ENCODE measurements at places on chromosomes 11 and 22.

GRCh38 chr11:26987731-26988130 lies 6.2 kb upstream of the FIBIN start:
- DNase-seq = no peak

DNA sequence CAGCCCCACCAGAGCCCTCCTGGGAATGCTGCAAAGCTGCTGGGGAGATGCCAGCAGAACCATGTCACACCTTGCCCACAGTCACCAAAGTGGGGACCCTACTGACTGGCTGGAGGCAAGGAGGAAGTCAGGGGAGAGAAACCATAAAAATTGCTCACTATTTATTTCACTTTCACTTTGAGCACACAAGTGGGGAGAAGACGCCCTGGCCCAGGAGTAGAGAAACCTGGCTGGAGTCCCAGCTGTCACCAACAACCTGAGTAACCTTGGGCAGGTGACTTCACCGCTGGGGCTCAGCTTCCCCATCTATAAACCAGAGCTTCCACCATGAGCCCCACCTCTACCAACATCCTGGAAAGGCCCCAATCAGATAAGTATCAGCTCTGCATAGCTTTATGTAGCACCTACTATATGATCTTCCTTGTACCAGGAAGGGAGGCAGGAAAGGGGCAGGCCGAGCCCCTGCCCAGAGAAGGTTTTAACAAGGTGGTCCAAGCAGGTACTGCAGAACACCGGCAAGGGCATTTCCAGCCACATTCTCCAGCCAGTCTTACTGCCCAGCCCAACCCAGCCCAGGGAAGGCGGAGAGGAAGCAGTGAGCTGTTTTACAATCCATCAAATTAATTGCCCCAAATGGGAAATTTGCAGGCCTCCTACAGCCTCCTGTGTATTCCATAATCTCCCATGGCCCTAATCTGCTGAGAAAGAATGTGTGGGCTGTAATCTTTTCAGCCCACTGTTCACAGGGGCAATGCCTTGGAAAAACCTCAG lies 27.6 kb downstream of the PLEKHA7 start:
- DNase-seq = no peak

DNA sequence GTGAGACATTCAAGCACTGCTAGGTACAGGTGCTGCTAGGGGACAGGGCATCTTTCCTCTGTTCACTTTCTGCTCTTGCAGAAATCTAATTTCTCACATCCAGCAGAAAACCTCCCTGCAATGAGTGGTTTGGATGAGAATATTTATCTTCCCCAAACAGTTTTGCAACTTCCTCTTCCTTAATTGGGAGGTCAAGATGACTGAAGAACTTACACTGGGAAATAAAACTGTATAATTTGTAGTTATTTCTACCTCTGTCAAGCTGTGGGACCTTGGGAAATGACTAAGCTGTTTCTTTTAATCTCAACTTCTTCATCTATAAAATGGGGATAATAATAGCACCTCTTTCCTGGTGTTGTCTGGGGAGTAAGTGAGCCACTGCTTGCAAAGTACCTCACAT lies 69.8 kb downstream of the PRR5L start:
- no peak for DNase-seq

DNA sequence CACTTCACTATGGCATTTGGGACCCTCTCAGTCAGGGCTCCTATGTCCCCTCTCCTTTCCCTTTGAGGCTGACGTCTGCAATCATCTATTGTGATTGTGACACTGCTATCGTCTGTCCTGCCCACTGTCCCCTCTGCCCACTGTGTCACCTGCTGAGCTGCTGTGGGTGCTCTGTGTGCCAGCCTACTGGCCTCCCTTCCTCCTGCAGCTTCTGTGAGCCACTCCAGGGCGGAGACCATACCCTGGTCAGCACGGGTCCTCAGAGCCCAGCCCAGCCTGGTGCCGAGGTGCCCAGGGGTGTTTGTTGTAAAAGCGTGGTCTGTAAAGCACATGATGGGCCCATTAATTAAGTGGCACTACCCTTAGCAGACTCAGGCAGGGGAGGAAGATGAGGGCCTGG lies 29.4 kb downstream of the MPPED1 start:
- no peak for DNase-seq

- no peak for DNase-seq
Measured at GRCh38 chr22:33723915-33724314, 196.4 kb downstream of the LARGE1 start.

GRCh38 chr22:29872144-29872893 lies 10.7 kb upstream of the MTMR3 start:
- no peak for DNase-seq

- no peak for DNase-seq
Measured at GRCh38 chr11:78203184-78203583, 14.5 kb downstream of the USP35 start.

- DNase-seq = no peak
Measured at GRCh38 chr22:46366327-46366731, 30.8 kb downstream of the TRMU start.

GRCh38 chr11:77590194-77590782 lies 535 bp downstream of the AQP11 start:
- no peak for DNase-seq

- no peak for DNase-seq
Measured at GRCh38 chr11:46480909-46481308, 89.3 kb upstream of the CHRM4 start.

- DNase-seq = no peak
Measured at GRCh38 chr11:103875855-103876510, 160.5 kb upstream of the DDI1 start.

- DNase-seq = peak; percentile 36
Measured at GRCh38 chr11:67504950-67505581, at the start of gene PITPNM1. TSS of gene PITPNM1 (minus strand) at chr11:67505363. CDS start at chr11:67504180, 1,183 bp downstream.

DNA sequence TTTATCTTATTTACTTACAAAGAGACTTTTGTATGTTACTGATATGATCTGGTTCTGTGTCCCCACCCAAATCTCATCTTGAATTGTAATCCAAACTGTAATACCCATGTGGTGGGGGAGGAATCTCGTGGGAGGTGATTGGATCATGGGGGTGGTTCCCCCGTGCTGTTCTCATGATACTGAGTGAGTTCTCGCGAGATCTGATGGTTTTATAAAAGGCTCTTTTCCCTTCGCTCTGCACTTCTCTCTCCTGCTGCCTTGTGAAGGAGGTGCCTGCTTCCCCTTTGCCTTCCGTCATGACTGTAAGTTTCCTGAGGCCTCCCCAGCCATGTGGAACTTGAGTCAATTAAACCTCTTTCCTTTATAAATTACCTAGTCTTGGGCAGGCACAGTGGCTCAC lies 42.4 kb upstream of the WNT7B start:
- no peak for DNase-seq

DNA sequence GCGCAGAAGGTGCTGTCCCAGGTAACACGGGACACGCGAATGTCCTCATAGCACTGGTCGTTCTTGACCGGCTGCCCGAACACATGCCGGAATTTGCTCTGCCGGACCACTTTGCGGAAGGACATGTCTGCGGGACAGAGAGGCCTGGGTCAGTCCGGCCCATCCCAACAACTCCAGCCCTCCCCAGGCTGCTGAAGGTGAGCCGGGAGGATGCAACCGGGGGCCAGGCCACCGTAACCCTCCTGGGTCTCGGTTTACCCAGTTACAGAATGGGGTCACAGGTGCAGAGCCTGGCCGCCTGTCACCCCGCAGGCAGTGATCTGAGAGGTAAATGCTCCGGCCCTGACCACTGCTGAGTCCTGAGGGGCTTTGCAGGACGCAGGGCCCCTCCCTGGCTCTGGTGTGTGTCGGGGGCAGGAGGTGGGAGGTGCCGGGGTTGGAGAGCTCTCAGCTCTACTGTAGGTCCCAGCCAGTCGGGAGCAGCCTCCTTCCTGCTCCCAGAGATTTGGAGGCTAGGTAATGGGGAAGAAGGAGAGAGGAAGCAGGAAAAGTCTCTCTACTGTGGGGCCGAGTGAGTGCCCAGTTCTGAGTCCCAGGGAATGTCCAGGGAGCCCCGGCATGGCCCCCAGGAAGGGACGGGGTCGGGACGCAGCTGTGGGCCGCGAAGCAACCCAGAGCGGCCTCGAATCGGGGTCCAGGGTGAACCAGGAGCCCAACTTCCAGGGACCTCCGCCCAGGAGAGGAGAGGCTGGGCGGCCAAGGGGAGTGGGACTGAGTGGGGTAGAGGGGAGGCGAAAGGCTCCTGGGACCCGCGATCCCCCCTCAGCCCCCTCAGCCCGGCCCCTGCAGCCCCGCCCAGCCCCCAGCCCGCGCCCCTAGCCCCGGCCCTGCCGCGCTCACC lies 522 bp downstream of the CORO1B start:
- no peak for DNase-seq

- no peak for DNase-seq
Measured at GRCh38 chr11:121344824-121345223, 52.3 kb downstream of the SC5D start.

- DNase-seq = peak; percentile 50
Measured at GRCh38 chr11:8328848-8329330, 65.2 kb upstream of the LMO1 start.

DNA sequence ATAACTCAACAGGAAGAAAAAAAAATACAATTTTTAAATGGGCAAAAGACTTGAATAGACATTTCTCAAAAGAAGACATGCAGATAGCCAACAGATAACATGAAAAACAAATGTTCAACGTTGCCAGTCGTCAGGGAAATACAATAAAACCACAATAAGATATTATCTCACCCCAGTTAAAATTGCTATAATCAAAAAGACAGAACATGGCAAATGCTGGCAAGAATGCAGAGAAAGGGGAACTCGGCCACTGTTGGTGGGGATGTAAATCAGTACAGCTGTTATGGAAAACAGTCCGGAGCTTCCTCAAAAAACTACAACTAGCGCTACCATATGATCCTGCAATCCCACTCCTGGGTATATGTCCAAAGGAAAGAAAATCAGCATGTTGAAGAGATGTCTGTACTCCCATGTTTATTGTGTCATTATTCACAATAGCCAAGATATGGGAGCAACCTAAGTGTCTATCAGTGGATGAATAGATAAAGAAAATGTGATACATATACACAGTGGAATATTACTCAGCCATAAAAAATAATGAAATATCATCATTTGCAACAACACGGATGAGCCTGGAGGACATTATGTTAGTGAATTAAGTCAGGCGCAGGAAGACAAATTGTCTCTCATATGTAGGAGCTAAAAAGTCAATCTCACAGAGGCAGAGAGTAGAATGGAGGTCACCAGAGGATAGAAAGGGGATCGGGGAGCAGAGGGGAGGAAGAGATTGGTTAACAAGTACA lies 12.2 kb upstream of the CYTH4 start:
- no peak for DNase-seq

DNA sequence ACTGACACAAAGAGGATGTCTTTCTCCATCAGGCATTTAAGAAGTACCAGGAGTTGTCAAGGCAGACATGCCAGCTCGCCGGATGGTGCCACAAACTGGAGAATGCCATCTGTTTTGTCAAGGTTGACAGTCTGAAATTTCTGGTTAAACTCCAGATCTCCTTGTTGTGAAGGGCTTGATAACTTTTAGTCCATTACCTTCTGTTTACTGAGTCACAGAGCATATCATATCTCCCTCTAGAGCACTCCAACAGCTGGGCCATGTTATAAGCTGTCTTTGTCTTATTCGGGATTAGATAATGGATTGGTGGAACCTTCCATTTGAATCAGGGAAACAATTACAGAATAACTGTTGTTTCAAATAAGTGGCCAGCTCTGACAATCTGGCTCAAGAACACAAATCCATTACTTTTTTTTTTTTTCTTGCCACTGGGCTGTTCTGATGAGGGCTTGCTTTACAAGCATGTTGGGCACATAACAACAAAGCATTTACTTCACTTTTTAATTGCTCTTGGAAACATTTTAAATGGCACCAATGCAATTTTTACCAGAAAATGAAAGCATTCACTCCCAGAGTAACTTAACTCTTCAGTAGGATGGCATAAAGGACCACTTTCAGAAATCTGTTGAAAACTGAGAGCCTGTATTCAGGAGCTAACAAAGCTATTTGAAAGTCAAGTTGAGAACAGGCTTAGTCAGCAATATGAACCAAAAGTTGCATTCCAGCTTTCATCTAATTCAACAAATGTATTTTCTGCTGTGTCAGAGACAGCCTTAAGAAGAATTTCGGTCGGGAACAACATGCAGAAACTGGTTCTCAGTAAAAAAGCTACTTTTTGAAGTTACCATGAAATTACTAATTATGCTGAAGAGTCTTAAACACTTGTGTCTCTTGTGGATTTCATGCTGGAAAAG lies 227.6 kb upstream of the PITPNB start:
- no peak for DNase-seq

GRCh38 chr11:23280088-23280487 lies 419.8 kb upstream of the CCDC179 start:
- DNase-seq = no peak

- DNase-seq = no peak
Measured at GRCh38 chr11:10990160-10990559, 132.3 kb upstream of the ZBED5 start.

GRCh38 chr11:3955299-3955665 lies 99.8 kb downstream of the STIM1 start:
- DNase-seq = no peak

DNA sequence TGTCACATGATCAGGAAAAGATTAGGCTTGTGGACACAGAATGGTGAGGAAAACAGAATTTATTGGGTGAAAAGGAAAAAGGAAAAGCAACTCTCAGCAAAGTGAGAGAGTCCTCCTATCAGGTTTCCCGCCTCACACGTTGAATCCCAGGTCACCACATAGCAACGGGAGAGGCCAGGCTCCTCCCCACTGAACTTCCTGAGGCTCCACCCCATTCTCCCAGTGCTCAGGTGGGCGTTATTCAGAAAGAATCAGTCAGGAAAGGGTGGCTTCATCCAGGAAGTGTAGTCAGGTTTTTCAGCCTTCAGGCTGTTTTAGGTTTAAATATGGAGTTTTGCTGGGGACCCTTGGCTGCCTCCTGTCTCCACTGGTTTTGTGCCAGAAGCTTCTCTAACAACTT lies 66.9 kb downstream of the SPON1 start:
- DNase-seq = no peak
